ENCODE measurements at places on chromosomes 2 and 18.

- no peak for DNase-seq
Measured at GRCh38 chr2:223469270-223470046, 132.7 kb downstream of the SCG2 start.

GRCh38 chr2:74741629-74742028 lies 87.6 kb downstream of the SEMA4F start:
- no peak for DNase-seq

- no peak for DNase-seq
Measured at GRCh38 chr2:74625658-74626425, 22.3 kb downstream of the M1AP start.

DNA sequence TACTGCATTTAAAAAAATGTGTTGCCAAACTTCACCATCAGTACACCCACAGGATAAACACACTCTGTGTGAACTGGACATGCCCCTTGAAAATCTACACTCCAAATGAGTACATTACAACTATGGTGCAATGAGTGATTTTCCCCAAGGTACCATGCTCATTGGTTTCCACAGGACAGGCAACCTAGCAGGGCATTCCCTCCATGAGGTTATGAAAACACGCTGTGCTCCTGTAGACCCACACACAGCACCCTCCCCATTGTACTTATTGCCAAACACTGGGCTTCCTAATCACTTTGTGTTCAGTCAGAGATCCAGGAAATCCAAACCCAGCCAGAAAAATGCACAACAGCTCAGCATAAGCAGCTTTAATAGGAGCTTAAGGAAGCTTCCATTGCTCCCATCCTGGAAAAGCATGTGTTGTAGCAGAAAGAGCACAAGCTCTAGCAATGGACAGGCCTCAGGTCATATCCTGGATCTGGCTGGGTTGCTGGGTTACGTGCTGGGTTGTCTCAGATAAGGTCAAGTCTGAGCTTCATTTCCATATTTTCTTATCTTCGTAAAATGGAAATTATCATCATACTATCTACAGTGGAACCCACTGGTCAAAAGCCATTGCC lies 20.8 kb upstream of the ATIC start:
- no peak for DNase-seq

GRCh38 chr18:4246374-4246773 lies 208.7 kb downstream of the DLGAP1 start:
- no peak for DNase-seq

GRCh38 chr18:80179857-80180558 lies 67.3 kb downstream of the PARD6G start:
- no peak for DNase-seq

- no peak for DNase-seq
Measured at GRCh38 chr2:74816540-74817303, 17.2 kb upstream of the HK2 start.

DNA sequence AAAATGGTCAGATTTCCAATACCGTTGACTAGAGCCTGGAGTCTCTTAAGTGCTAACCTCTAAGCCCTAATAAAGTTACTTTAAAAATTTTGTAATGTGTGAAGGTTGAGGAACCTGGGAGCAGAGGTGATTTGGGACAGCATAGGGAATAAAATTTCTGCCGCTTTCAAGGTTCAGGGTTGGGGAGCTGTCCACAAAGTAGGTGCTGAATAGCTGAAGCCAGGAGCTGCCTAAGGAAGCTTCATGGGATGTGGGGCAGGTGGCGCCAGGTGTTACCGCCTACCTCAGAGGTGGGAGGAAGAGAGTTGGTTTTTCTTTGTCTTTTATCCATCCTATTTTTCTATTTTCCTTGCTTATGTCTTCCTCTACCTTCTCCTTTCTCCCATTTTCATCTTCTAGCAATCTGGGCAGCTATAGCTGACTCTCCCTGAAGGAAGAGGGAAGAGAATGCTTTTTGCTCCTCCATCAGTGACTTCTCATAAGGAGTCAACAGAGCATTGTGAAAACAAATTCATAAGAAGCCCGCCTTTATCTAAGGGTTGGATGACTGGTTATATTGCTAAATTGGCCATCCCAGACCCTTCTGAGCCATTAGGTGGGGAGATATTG lies 178.7 kb downstream of the CLIP4 start:
- no peak for DNase-seq

- no peak for DNase-seq
Measured at GRCh38 chr2:199707593-199708185, 143.3 kb downstream of the FTCDNL1 start.

DNA sequence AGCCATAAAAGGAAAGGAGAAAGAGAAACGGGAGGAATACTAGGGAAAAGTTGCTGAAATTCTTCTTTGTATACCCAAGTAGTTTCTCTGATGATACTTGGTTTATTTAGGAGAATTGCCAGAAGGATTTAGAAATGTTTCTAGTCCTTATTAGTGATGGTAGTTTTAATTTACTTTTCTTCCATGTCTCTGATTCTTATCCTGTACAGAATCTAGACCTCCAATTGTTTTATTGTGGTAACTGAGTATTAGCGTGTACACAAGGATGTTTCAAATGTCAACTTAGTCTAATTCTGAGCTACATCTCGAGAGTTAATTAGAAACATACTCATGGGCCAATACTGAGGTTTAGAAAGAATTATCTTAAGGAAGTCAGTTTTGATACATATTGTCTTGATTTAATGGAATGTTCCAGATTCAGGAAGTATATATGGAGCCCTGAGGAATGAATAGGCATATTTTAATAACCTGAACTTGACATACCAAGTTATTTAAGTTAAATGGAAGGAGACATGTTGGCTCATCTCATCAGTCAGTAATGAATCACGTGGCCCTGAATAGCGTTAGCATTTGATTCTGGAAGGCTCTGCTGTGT lies 219.6 kb downstream of the LTBP1 start:
- DNase-seq: no peak
